ENCODE measurements at places on chromosomes 4 and X.

GRCh38 chrX:33149580-33149979 lies 61.8 kb downstream of the DMD start:
- DNase-seq, result no peak

GRCh38 chr4:109094056-109094455 lies 208.4 kb downstream of the COL25A1 start:
- no peak for DNase-seq

DNA sequence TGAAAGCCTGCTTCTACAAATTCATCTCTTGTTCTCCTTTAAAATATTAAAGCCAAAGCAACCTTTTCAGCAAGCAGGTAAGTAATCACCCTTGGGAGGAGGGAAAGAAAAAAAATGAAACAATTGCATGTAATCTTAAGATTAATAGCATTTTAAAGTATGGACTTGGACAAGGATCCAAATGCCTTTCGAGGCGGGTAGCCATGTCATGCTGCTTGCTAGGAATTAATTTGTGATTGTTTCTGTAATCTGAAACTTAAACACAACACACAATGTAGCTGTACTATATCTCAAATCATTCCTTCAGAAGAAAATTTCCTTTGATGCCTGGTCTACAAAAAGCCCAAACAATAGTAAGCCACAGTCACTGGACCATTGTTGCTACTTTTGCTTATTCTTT lies 112.4 kb upstream of the CBR4 start:
- no peak for DNase-seq

- DNase-seq, result peak; percentile 59
Observed at GRCh38 chr4:44927399-44928380, 201.3 kb upstream of the GNPDA2 start.

GRCh38 chr4:122313006-122313646 lies 65.7 kb upstream of the ADAD1 start:
- DNase-seq, result no peak

DNA sequence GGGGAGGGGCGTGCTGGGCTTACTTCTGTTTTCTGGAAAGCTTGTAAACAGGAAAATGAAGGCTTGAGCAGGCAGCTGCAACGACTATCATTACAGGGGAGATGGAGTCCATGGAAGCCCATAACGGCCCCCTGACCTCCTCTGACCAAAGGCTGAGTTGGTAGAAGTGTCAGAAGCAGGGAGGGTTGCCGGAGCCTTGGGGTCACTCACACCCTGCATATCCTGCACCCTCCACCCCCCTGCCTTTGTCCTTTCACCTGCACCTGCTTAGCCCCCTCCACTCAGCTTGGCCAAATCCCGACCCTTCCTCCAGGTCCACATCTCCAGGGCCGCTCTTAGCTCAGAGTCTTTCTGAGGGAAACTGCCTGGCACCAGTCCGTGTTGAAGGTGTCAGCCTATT lies 12.5 kb upstream of the MSX1 start:
- DNase-seq, result no peak

GRCh38 chr4:110472583-110473329 lies 3.2 kb upstream of the ENPEP start:
- DNase-seq, result no peak

GRCh38 chr4:15163284-15163645 lies 161.0 kb downstream of the CPEB2 start:
- DNase-seq, result no peak

GRCh38 chr4:80540785-80541469 lies 205.4 kb downstream of the CFAP299 start:
- no peak for DNase-seq

- no peak for DNase-seq
Observed at GRCh38 chr4:123785538-123785937, 388.9 kb downstream of the SPRY1 start.

GRCh38 chr4:125639182-125639621 lies 324.4 kb downstream of the FAT4 start:
- no peak for DNase-seq

DNA sequence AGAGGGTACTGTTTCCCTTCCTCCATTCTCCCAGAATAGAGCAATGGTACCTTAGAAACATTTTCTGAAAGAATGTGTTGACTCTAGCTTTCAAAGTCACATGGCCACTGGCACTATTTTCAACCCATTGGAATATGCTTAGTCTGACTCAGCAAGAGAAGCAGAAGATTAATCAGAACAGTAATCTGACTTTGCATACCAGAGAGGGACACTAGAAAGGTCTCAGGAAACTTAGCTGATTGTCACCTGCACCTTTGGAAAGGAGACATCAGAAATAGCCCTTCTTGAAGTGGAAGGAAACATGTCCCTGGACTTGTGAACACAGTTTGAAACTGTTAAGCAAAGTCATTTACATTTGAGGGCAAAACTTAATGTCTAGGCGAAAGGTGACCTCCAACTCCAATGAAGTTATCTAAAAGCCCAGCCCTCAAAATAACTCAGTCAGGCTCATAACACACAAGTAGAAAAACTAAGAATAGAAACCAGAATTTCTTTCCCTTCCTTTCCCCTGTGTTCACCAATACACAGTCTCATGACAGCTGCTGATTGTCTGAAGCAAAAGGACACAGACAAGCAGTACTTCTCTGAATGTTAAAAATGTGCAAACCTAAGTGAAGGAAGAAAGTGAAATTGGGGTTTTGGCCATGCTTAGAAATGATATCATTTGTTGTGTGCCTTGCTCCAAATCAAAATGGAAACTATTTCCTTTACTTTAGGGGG lies 270.8 kb downstream of the GRIA3 start:
- no peak for DNase-seq

- DNase-seq, result no peak
Observed at GRCh38 chr4:8047837-8048678, 108.4 kb upstream of the AFAP1 start.

DNA sequence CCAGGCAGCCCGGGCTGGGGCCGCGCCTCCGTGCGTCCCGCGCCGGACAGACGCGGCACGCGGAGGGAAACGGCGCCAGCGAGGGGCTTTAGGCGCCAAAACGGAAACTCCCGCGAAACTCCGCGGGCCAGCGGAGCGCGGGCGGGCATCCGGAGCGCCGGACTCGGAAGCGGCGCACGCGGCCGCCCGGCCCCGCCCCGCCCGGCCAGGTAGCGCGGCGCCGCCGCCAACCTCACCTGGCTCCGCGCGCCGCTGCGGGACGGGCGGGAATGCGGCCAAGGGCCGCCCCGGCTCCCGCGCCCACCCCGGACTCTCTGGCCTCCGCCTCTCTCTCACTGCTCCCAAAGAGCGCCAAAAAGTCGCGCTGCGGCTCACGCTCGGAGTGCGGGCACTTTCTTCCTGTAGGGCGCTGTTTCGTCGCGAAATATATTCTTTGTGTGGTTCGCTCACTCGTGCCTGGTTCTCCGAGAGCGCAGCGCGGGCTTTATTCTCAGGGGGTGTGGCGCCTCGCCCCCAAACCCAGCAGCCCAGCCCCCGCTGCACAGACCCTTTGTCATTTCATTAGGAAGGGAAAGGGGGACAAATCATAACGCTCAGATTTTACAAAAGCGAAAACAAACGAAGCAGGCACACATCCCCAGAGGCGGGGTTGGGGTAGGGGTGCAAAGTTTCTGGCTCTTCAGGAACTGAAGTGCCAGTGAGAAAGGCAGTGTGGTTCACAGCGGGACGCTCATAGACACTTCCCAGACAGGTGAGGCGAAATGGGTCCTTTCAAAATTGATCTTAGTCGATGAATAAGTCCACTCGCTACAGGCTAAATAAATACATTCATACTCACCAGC lies 961 bp upstream of the MBNL3 start:
- peak; percentile 39 for DNase-seq

DNA sequence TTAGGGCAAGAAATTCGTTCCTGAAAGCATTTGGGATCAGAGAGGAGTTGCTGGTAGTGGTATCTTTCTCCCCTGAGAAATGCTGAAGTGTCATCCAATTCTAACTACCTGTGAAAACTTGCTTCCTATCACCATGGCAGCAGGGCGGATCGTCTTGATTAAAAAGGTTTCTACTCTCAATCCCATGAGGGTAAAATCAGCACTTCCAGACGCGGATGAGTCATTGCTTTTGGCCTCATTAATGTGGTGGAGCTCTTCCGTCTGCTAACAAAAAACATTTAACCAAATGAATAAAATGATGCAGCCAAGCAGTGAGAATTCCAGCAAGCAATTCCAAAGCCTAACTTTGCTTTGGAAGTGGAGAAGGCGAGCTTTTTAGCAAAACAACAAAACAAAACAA lies 325.6 kb downstream of the CAMK2D start:
- DNase-seq, result peak; percentile 53

GRCh38 chr4:52573551-52573950 lies 85.5 kb downstream of the USP46 start:
- no peak for DNase-seq

GRCh38 chrX:10619425-10620046 lies 849 bp downstream of the MID1 start:
- no peak for DNase-seq

- DNase-seq, result no peak
Observed at GRCh38 chr4:86918539-86919072, 16.2 kb upstream of the AFF1 start.

DNA sequence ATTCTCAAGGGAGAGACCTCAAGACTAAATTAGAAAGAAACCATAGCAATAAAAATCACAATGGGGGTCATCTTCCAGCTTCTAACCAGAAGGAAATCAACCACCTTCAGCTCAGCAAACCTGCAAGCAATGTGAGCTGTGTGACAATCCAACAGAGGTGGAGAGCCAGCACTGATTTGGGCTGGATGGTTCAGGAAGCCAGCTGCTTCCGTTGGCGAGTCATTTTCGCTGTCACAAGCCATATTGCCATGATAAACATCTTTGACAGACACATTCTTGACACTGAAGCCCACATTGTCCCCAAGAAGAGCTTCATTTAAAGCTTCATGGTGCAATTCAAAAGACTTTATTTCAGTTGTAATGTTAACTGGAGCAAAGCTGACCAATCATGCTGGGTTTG lies 22.7 kb downstream of the F8A1 start:
- no peak for DNase-seq

DNA sequence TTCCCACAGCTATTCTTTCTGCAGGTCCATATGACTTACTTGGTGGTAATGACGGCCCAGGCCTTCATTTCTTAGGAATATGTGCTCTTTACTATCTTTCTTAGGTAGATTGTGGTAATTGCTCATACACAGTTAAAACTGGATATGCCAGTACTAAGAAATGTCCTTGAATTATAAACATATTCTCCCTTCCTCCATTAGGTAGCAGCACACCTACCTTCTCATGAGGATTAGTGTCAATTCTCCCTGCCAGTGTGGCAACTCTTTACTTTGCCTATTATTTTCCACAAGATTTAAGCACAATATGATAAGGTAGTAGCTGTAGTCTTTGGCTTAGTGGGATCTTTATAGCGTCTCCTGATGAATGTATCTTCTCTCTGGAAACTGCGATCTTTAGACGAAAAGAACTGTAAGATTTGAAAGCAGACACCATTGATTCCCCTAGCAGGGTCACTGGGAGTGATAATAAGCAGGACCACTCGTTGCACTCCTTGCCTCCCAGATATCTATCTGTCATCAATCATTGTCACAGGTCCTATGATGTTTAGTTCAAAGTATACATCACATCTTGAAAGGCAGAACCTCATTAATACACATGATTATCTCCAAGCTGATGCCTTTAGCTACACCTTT lies 1240.7 kb downstream of the C4orf33 start:
- peak; percentile 41 for DNase-seq

DNA sequence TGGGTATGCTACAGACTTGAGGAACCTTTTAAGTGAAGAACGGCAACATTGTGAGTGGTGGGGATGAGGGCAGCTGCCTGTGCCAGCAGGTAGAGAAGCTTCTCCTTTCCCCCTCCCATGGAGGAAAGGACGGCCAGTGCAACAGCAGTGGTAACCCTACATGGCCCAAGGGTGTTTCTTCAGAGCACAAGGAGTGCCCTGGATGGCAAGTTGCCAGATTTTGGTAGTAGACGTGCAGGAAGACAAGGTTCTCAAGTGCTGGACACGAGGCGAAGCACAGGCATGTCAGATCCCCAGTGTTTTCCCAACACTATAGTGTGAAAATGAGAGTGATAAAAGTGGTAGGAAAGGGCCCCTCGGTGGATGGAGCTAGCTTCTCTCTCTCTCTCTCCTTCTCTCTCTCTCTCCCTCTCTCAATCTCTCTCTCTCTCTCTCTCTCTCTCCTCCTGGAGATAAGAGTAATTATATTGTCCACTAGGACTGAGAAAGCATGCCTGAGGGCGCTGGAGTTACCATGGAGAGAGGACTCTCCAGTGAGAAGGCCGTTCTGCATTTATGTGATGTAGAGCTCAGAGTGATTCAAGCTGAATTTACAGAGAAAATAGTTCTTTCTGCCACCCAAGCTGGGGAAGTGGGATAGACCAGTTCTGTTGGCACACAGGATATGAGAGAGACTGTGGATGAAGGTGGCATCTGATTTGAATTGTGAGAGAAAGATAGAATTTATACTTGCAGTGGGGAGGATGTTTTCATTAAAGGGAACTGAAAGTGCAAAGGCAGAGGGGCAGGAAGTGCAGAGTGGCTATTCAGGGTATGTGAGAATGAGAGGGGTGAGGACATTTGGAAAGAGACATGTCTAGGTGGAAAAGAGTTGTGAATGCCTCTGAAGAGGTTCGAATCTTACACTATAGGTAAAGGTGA lies 25.7 kb upstream of the TRPC3 start:
- no peak for DNase-seq

DNA sequence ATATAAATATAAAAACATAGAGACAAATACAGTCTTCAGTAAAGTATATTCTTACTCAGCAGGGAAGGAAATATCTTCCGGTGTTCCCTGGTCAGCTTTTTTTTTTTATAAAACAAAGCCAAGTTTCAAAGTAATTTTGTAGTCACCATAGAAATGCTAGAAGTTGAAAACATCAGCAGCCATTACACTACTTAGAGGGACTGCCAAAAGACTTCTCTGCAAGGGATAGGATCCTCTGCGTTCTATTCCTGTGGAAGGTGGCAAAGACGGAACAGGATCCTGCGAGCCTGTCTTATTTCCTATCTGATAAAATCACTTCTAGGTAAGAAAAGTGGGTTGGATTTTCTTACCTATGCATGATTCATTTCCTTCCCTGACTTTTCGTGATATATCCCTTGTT lies 19.4 kb downstream of the CLDN22 start:
- no peak for DNase-seq

- DNase-seq, result no peak
Observed at GRCh38 chr4:3485011-3485791, 22.1 kb downstream of the DOK7 start.

DNA sequence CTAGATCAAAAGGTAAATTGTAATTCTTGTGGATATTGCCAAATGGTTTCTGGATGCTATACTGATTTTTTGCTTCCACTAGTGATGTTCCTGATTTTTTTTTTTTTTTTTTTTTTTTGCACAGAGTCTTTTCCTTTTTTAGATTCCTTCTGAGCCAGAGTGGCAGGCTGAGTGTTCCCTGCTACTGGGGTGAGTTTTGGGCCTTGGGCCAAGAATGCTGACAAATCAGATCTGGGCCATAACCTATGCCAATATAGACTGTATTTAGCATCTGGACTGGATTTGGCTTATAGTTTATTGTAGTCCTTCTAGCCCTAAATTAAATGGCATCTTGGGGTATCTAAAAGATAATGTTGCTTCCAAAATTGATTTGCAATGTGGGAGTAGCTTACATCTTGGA lies 52.8 kb downstream of the REPS2 start:
- DNase-seq, result no peak

Data from NCI-H1694 (cell line).